ENCODE measurements at places on chromosomes 16 and 17. TPM values are rescaled to one million over a fixed set of nuclear protein-coding genes. Genes with fewer than 3 reads are reported as not detected.
A peak's percentile ranks its signal among the peaks of the same experiment; 100 is the strongest.

- no peak for DNase-seq
Observed at GRCh38 chr17:72646176-72646575, 446.3 kb downstream of the SLC39A11 start.

DNA sequence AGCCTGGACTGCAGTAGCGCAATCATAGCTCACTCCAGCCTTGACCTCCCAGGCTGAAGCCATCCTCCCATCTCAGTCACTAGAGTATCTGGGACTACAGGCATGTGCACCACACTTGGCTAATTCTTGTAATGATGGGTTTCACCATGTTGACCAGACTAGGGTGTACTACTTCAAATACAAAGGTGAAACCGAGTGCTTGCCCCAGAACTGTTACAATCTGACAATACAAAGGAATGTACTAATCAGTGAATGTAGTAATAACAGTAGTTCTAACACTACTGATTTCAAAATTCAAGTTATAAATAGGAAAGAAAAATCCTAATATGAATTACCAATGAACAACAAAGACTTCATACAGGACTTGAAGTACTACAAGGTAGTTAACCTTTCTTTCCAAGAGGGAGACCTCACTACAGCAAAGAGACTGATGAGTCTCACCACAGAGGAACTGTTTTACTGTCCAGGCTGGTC is 24.4 kb downstream of the CRK start:
- DNase-seq = no peak

DNA sequence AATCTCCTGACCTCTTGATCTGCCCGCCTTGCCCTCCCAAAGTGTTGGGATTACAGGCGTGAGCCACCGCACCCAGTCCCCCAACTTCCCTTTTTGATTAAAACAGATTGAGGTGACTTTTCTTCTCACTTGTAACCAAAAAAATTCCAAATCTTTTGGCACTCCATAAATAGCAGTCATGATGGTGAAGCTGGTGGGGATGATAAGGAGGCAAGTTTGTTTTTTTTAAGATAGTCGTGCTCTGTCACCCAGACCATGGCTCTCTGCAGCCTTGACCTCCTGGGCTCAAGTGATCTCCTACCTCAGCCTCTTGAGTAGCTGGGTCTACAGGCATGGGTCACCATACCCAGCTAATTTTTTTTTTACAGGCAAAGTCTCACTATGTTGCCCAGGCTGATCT is 34.7 kb upstream of the PLCG2 start:
- DNase-seq = no peak

- no peak for DNase-seq
Observed at GRCh38 chr17:77771587-77771986, 186.9 kb upstream of the TNRC6C start.

GRCh38 chr17:82793974-82794630 is 42.2 kb downstream of the TBCD start:
- no peak for DNase-seq

DNA sequence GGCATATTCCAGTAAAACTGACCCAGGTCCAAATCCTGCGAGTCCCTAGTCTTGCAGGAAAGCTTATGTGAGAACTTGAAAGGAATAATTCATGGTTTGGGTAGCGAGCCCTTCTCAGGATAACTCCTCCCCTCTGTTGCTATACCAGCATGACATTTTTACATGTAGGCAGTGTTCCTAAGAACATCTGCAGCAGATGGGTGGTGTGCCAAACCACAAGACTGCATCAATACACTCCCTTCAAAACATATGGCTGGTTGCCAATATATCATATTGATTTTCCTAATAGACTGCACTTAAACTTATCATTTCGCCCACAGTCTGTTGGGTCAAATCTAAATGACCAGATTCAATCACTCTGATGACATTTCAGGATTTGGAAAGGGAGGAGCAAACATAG is 19.9 kb downstream of the PSME3IP1 start:
- no peak for DNase-seq

GRCh38 chr17:4591529-4591928 is 7.2 kb downstream of the SMTNL2 start:
- no peak for DNase-seq

GRCh38 chr17:43745541-43745940 is 13.1 kb downstream of the SOST start:
- DNase-seq = no peak

DNA sequence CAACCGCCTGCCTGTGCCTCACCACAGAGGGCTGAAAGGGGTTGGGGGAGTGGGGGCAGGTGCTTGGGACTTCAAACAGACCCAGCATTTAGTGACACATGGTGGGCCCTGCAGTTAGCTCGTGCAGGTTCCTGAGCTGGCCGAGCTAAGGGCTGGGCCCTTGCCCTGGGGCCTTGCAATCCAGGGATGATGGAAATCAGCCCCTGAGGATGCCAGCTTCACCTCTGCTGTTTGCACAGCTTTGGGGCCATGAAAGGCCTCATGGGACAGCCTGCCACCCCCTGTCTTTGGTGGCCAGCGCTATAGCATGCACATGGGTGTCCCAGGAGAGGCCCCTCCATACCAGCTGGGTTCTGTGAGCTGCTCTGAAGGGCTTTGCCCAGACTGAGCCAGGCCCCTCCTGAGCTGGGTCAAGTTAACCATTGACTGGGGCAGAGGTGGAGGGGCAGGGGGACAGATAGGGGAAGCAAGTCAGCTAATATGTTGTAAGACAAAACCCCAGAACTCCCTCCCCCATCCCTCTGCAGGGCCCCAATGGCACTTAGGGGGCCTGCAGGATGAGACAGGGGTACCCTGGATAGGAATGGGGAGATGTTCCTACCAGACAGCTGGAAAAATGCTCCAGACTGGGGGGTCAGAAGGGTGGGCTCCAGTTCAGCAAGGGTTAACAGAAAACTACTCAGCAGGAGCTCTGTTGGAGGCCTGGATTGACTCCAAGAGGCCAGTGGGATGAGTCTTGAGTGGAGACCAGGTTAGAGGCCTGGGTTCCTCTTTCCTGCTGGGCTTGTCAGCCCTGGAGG is 692 bp downstream of the PRR15L start:
- DNase-seq = no peak

DNA sequence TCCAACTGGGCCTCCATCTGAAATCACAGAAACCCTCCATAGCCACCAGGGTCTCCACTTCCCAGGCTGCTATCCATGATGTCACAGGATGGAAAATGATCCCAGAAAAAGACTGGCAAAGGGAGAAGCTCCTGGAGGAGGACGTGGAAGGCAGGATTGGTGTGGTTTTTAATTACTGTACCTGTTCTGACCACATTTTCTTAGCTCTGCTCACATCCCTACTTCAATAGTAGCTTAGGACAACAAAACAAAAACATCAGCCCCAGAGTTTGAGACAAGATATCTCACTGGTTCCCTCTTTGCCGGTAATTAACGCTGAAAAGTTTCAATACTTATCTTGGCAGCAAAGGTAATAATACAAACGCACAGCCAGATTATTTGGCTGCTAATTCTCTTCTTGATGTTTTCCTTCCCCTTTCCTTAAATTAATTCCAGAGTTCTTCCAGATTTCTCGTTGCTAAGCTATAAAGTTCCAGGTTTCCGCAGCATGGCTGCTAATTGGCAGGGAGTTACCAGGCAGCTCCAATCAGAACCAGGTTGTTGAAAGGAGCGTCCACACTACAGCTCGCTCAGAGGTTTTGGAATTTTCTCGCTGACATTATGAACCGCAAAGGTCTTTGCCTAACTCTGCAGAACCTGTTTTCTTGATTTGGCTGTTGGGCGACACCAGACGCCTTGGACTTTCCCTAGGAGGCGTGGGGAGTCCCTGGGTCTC is 263.4 kb downstream of the MRTFB start:
- DNase-seq = no peak

- no peak for DNase-seq
Observed at GRCh38 chr16:90004577-90004976, 14.7 kb downstream of the DBNDD1 start.

- no peak for DNase-seq
Observed at GRCh38 chr17:15239491-15239890, 25.6 kb downstream of the PMP22 start.

DNA sequence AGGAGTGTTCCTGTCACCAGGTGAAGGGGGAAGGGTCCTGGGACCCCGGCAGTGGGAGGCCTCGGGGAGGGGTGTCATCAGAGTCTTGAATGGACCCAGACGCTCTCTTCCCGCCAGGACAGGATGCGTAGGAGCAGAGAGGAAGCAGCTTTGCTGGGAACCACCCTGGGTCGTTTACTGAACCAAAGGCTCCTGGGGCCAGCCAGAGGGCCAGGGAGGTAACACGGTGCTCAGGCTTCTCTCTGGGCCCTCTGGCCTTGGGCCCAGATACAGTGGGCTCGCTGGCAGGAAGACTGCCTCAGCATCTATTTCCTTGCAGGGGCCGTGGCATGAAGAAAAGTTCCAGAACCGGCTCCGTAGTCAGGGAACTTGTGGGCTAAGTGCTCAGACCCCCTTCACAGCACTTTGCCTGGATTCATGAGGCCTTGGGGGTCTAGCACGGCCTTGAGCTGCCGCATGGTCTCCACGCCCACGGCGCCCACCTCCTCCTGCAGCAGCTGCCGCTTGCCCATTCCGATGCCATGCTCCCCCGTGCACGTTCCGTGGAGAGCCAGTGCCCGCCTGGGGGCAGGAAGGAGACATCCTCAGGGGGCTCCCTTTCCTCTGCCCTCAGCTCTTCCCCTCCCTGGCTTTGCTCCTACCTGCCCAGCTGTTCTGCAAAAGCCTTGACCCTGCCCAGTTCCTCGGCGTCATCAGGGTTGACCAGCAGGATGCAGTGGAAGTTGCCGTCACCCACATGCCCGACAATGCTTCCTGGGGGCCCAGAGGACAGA is 4.4 kb downstream of the LDHD start:
- DNase-seq = peak; percentile 2

GRCh38 chr16:85190572-85190971 is 78.3 kb upstream of the CIBAR2 start:
- DNase-seq = no peak

- DNase-seq = peak; percentile 58
Observed at GRCh38 chr17:45784741-45785479, 790 bp downstream of the CRHR1 start.

GRCh38 chr17:47882247-47882646 is 13.8 kb upstream of the SP2 start:
- no peak for DNase-seq

DNA sequence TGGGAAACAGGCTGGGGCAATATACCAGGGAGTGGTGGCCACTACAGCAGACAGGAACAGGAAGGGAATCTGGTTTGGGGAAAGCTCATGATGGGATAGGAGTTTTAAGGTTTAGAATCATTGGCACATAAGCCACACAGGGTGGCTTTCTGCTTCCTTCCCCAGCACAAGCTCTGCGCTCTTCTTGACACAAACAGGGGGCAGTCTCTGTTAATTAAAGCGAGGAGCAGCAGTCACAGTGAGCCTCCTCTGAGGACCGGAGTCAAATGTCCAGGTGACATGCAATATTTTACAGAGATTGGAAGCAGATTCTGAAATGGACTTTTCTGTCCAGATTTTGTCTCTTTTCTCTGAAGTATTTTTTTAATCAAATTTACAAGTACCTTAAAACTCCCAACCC is 2.8 kb upstream of the SHISA9 start:
- no peak for DNase-seq

- DNase-seq = no peak
Observed at GRCh38 chr16:10016752-10017151, 165.5 kb downstream of the GRIN2A start.

The CALCOCO2 gene
- 179 TPM for total RNA-seq

The DUS2 gene
- total RNA-seq = 22.7 TPM

The DCAKD gene
- total RNA-seq = 21.1 TPM
